ENCODE measurements at places on chromosomes 2 and 18.

DNA sequence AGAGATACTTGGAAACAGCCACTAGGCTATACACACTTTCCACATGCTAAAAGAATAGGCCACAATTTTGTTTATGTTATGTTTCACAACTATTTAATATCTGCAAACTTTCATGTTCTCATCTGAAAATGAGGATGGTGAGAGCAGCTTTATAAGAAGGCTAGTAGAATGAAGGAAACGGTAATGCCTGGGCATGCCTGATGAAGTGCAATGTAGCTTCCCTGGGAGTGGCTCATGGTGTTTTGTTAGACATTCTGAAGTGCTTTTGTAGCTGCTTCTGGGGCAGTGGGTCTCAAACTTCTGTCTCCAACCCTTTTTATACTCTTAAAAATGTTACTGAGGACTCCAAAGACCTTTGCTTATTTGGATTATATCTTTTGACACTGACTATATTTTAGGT, 193.3 kb upstream of the VWC2L start:
- DNase-seq = no peak

DNA sequence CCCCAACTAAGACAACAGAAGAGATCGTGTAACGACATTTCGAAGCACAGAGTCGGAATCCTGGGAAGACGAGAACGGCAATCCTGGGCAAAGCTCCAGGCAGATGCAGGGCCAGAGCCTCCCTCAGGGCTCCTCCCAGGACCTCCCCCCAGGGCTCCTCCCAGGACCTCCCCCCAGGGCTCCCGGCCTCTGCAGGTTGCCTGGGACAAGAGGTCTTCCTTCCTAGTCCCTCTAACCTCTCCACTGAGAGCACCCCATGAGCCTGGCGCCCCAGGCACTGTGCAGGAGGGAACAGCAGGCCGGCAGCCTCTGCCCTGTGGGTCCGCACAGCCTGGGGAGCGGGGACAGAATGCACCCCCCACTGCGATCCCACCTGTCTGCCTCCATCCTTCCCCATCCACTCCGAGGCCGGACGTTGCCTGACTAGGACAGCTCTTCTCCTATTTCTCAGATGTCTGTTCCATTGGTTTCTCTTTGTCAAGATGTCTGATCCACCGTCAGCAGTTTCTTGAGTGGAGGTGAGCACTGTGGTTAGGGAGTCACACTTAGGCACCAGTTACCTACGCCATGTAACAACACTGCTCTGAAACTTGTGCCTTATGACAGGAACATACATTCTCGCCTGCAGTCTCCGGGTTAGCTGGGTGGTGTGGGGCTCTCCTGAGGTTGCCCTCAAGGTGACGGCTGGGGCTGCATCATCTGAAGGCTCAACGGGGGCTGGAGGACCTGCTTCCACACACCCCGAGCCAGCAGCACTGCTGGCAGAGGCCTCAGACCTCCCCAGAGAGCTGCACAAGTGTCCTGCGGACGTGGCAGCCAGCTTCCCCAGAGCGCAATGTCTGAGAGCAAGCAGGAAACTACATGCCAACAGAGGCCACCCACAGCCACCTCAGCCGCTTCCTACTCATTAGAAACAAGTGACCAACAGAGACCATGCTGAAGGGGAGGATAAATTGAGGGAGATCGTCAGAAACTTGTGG, 28.9 kb downstream of the ADI1 start:
- DNase-seq = no peak

DNA sequence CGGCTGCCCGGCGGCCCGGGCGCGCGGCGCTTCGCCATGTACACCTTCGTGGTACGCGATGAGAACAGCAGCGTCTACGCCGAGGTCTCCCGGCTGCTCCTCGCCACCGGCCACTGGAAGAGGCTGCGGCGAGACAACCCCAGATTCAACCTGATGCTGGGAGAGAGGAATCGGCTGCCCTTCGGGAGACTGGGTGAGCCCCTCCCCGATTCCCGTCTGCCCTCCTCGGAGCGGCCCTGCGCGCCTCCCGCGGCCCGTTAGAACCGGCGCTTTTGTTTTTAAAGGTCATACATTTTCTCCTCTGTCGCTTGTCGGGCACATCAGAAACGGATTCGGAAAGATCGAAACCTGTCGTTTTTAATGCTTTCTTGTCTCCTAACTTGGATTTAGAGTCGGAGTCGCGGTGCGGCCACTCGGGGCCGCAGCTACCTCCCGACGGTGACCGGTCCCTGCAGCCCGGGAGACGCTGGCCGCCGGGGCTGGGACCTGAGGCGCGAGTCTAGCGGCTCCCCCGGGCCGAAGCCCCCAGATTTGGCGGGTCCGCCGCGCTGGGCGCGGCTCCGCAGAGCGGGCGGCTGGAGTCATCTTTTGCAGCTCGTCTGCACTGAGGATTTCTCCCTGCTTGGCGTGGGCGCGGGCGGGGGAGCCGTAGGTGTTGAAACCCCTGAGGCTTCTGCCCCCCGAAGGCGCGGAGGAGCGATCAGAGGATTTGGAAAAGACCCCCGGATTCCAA, 519 bp downstream of the TTL start:
- DNase-seq = peak; percentile 59

DNA sequence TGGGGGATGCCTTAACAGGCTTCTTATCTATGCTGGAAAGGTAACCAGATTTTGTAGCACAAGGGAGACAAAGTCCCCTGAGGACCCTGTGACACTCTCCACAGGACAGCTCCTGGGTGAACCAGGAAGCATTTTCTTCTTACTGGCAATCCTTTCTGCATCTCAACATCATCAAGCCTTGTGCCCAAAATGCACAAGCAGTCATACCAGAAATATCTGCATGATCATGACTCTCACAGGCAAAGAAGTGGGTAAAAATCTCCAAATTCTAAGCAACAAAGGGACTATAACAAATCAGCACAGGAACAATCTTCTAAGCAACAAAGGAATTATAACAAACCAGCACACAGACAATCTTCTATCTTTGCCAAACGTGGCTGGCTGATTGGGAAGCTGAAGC, 99.1 kb upstream of the CD226 start:
- DNase-seq = no peak

DNA sequence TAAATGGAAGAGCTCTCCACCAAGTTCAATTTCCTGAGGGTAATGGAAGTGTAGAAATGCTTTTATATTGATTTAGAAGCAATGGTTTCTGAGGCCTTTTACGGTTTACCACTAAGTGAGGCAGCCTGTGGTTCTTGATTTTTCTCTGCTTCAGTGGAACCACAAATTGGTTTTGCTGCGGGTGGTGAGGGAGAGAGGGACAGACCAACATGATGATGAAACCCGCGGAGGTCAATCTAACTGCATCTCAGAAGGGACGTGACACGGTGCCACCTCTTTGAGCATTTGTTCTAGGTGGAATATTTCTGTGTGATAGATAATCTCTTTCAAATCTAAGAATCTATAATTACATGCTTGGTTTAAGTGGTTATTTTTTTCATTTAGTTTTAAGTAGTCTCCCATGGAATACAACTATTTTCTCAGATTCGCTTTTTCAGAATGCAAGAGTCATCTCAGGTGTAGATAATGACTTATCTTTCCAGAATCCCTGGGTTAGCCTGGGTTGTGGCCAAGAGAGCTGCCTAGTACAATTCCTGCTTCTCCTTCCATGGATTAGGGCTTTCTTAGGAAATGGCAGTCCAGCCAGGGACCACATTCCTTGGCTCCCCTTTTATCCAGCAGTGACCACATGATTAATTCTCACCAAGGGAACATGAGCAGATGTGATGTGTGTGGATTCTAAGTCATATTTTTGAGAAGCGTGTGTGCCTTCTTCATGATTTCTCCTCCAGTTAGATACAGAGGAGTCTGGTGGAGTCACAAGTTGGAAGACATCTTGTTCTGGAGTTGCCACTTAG, 52.5 kb downstream of the KCNE4 start:
- no peak for DNase-seq

DNA sequence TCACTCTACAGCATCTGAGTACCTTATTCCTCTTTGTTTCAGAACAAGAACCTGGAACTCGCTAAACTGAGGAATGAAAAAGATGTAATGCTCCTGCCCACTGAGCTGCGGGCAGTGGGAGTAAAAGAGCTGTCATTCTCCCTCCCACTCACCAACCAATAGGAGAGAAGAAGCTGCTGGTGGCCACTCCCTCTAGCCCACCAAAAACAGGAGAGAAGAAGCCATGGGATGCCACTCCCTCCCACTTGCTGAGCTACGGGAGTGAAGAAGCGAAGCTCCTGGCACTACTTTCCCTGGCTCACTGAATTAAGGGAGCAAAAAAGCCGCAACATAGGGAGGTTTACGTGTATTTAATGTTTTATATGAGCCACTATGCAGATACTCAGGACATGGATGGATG, 53.7 kb downstream of the RIT2 start:
- no peak for DNase-seq

DNA sequence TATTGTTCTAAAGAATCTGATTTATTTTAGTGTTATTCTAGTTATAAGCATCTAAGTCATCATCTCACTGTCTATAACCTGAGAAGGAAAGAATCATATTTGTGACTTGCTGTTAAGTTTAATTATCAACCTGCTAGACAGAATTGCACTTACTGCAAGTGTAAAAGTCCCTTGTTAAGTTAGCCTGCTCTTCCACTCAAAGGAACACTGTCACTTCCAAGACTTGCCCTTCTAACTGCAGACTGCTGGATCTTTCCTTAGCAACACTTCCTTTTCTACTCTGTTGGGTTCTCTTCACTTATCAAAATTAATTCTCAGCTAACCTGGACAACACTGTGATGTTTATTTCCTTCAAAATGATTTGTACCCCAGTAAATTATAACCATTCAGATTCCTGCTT, 323.2 kb upstream of the TFPI start:
- DNase-seq = no peak

- peak; percentile 11 for DNase-seq
Observed at GRCh38 chr2:227154986-227155774, 8.8 kb downstream of the COL4A4 start.

- DNase-seq = no peak
Observed at GRCh38 chr2:8009010-8009597, 672.8 kb upstream of the ID2 start.

DNA sequence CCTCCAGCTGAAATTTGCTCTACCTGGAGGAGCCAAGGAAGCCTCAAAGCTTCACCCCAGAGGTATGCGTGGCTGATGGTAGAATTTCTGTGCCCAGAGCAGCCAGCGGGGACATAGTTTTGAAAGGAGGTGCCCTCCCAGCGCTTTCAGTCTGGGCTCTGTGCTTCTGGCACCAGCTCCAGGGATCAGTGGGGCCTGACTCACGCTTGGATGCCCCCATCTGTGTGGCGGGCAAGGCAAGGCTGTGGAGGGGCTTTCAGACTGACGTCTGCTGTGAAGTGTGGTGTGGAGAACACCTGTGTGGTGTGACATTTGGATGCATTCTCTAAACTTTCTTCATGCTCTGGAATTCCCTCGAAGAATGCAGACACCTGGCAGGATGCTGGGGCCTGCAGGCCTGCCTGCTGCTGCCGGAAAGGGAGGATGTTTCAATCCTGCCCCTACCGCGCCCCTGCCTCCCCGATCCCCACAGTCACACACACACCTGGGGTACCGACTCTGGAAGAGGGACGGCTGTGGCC, 84.1 kb downstream of the CTIF start:
- no peak for DNase-seq

DNA sequence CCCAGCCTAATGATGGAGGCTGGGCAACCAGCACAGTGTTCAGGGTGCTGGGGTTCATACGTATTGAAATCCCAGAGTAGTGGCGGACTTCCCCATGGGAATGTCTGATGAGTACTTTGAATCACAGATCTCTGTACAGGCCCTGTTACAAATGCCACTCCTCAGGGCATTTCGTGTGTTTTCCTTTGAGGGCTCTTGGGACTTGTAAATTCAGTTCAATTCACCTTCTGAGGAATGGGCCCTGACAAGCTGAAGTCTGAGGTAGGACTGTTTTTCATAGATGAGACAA, 288 bp upstream of the RDH14 start:
- DNase-seq = no peak

GRCh38 chr2:10289891-10290290, 12.8 kb upstream of the HPCAL1 start:
- DNase-seq = no peak

DNA sequence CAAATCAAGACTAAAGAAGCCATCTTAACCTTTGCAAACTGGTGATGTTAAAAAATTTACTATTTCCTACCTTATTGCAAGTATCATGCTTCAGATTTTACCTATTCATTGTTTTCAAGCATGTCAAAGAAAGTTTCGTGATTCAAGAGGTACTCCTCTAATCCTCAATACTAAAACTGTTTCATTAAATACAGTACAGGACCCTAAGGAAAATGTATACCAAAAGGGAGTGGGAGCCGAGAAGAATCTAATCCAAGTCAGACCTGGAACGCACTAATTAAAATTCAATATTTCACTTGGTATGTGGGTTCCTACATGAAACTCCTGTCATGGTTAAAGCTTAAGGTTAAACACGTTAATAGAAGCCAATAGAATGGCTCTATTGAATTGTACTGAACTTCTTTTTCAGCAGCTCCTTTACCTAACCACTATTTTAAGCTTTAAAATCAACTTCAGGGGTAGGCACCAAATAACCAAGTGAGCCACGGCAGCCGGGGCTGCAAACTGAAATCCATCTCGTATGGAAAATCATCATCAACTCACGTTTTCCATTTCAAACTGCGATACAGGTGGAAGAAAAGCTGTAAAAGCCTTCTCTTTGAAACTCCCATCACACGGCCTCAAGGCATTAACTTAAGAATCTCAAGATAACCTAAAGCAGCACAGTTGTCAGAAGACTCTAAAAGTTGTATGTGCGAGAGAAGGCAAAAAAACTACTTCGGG, 188.8 kb downstream of the ZEB2 start:
- no peak for DNase-seq

DNA sequence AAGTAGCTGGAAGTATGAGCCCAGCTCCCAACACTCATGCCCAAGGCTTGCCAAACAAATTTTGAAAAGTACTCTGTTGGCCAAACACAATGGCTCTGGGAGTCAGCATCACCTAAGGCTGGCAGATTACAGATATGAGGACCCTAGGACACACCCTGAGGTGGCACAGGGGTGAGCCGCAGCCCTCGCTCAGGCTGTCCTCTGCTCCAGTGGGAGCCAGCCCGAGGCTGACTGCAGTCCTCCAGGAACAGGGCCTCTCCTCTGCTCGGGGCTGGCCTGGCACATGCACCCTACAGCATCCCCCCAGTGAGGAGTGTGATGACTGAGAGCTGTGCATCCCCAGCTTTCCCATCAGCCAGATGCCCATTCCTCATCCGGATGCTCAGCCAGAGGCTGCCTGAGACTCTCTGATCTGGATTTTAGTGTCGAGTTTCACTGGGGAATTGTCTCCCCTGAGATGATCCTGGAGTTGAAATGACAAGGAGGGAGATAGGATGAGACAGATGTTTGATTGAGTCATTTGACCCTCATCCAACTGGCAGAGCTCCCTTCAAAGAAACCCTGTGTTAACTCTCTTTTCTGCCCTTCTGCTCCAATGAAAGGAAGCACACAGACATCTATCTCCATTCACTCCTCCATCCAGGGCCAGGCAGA, 269.3 kb upstream of the NCKAP5 start:
- no peak for DNase-seq

GRCh38 chr2:47724221-47724981, 58.5 kb upstream of the MSH6 start:
- DNase-seq = no peak

GRCh38 chr2:148926291-148926961, 51.4 kb downstream of the KIF5C start:
- DNase-seq = peak; percentile 74

GRCh38 chr2:100812116-100812515, 7.8 kb upstream of the NPAS2 start:
- no peak for DNase-seq

- no peak for DNase-seq
Observed at GRCh38 chr2:177038787-177039484, 173.7 kb upstream of the HNRNPA3 start.

GRCh38 chr18:28178720-28179119, 1.8 kb upstream of the CDH2 start:
- DNase-seq = no peak

GRCh38 chr18:55290898-55291297, 297.1 kb downstream of the TCF4 start:
- DNase-seq = no peak

All from HuH-7 (cell line).